ENCODE measurements at places on chromosomes 5 and 9.

- DNase-seq, result no peak
These were observed 194.7 kb downstream of the SREK1 start for GRCh38 chr5:66338828-66339227.

- DNase-seq, result no peak
These were observed 64.7 kb downstream of the SH3PXD2B start for GRCh38 chr5:172389578-172390112.

GRCh38 chr5:121350181-121350930, 501.3 kb upstream of the FTMT start:
- peak; percentile 66 for DNase-seq

DNA sequence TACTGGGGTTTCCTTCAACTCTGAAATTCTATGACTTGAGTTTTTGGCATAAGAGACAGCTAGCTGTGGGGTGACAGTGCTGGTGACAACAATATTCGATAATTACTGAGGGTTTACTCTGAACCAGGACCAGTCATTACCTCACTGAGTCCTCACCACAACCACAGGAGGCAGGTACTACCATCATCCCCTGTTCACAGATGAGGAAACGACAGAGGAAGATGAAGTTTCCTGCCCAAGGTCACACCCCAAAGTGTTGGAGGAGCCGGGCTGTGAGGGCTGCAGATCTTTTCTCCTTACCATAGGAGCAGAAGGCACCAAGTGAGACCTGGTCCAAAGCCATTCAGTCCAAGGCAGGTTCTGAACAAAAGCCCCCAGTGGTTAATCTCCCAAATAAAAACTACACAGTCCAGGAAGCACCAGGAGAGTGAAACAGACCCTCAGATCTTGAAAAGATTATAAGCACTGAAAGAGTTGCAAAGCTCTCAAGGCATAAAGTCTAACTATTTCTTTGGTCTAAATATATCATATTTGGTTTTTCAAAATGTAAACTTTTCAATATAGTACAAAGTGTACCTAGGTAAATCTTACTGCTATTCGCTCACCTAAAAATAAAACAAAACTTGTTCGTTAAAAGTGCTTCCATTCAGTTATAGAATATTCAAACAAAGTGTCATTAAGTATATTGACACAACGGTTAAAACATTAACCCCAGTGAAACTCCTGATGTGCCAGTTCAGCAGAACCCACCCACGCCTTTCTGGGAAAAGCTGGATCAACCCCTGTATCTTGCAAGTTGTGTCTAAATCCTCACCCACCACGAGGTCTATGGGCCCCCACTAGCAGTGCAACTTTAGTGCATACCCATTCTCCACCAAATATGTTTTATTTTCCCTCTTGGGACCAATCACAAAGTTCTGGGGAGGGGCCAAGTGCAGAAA, 82.6 kb upstream of the EQTN start:
- DNase-seq, result no peak

DNA sequence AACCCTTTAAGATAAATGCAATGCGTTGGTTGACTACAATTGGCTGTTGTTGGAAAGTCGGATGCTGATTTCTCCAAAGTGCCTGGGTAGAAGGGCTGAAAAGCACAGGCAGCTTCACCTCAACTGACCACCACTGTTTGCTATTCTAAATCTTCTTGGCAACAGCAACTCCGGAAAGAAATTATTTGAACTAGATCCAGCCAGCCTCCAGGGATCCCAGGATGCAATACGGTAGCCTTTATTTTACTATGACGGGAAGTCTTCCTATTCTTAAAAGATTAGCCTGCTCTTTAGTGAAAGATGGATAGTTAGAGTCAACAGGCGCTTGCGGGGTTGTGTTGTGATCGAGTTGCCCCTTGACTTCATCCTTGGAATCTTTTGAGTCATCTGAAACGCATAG, 78.6 kb upstream of the KLF9 start:
- no peak for DNase-seq

GRCh38 chr9:9395539-9395938, 1217.3 kb downstream of the PTPRD start:
- DNase-seq, result no peak

GRCh38 chr5:66877843-66878242, 281.6 kb downstream of the MAST4 start:
- DNase-seq, result no peak

Data from fibroblast of skin of right biceps (primary cell).